A172 (cell line): ENCODE measurements at places on chromosomes 11 and 22. TPM values are rescaled to one million over a fixed set of nuclear protein-coding genes. Genes with fewer than 3 reads are reported as not detected.

DNA sequence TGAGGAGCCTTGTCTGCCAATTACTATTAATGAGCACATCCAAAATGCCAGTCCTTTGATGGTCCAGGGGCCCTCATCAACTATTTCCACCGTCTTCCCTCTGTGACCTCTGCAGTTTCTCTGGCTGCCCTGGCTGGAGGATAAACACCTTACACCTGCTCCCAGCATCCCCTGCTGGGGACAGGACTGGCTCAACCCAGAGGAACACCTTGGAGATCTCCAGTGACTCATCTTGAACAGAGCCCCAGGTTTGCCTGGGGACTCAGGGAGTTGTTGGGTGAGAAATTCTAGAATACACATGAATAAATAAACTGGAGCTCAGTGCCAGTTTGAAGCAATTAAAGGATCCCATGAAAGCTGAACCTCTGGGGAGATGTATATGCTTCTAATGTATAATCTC is 24.0 kb upstream of the ELF5 start:
- DNase-seq = no peak

DNA sequence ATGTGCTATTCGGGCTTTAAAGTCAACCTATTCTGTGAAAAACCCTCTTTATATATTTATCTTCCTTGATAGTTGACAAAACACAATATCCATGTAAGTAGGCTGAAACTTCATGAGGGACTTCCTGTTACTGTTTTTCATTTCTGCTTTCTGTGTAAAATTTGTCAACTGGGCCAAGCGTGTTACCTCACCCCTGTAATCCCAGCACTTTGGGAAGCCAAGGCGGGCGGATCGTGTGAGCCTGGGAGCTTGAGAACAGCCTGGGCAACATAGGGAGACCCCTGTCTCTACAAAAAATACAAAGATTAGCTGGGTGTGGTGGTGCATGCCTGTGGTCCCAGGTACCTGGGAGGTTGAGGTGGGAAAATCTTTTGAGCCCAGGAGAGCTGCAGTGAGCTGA is 66.5 kb upstream of the SLC25A18 start:
- DNase-seq = no peak

- no peak for DNase-seq
Measured at GRCh38 chr22:20036084-20036482, 15.2 kb downstream of the TANGO2 start.

GRCh38 chr11:122273476-122274191 is 157.6 kb upstream of the BLID start:
- no peak for DNase-seq

DNA sequence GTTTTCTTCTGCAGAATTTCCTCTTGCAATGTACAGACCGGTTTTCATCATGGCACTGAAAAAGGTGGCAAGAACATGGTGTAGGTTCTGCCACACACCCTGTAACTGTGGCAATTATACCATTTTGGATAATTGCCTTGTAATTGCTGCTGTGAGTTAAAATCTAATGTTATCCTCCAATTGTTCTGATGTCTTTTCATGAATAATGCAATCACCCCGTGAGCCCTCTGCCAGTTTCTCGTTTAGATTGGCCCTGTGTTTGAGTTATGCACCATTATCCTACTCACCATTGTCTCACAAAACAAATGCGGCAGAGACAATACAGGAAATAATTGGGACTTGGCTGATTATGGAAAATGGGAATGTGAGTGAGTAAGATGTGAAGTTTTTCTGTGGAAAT is 61.8 kb upstream of the MTNR1B start:
- no peak for DNase-seq

Gene NLRP10
- 0.16 TPM in 1 of 2 replicates, not detected in the other for total RNA-seq

Gene FOLR1
- 0.50 TPM in 1 of 2 replicates, not detected in the other for total RNA-seq
